Activated T-helper 2 cell treated with anti-CD3 and anti-CD28 coated beads, Interferon-gamma antibody, Interleukin-2, Interleukin-4, amounts not matched to agents 10 μg/mL and 5 μg/mL and 100 μg/mL, durations not matched to agents 14 hours and 24 hours and 36 hours (primary cell): ENCODE measurements at places on chromosomes 16 and 17. TPM values are rescaled to one million over a fixed set of nuclear protein-coding genes. Genes with fewer than 3 reads are reported as not detected.
A peak's percentile ranks its signal among the peaks of the same experiment; 100 is the strongest.

Gene CCL15
- total RNA-seq = not detected in 2 replicates

Gene HP
- total RNA-seq = not detected in 2 replicates

Gene TMC7
- total RNA-seq = not detected in 2 replicates

Gene CALB2
- not detected in 2 replicates for total RNA-seq

Gene CACNG1
- not detected in 2 replicates for total RNA-seq

Gene HOXB1
- not detected in 2 replicates for total RNA-seq

Gene C16orf96
- total RNA-seq = 0.05 TPM in 1 of 2 replicates, not detected in the other

Gene B9D1
- 6.7 TPM in 2 replicates for total RNA-seq

- no peak for DNase-seq
These were observed 64.9 kb downstream of the ARHGAP17 start for GRCh38 chr16:24950275-24950674.

DNA sequence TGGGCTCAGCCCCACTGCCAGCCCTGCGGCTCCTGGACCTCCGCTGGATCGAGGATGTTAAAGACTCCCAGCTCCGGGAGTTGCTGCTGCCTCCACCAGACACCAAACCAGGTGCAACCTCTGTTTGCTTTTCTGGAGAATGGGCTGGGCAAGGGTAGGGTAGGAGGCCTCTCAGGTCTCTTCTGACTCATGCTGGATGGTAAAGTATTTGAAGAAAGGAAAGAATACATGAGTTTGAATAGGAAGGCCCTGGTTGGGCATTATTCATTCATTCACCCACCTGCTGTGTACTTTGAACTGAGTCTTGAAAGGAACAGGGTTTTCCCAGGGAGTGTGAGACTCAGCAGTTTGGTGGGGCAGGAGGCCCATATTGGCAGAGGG, 6.5 kb upstream of the ORAI3 start:
- DNase-seq = no peak

DNA sequence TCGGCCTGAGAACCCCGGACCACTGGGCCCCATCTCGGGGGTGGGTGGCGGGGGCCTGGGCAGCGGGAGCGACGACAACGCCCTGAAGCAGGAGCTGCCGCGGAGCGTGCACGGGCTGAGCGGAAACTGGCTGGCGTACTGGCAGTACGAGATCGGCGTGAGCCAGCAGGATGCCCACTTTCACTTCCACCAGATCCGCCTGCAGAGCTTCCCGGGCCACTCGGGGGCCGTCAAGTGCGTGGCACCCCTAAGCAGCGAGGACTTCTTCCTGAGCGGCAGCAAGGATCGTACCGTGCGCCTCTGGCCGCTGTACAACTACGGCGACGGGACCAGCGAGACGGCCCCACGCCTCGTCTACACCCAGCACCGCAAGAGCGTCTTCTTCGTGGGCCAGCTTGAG, 8.9 kb upstream of the SERPINF2 start:
- no peak for DNase-seq

DNA sequence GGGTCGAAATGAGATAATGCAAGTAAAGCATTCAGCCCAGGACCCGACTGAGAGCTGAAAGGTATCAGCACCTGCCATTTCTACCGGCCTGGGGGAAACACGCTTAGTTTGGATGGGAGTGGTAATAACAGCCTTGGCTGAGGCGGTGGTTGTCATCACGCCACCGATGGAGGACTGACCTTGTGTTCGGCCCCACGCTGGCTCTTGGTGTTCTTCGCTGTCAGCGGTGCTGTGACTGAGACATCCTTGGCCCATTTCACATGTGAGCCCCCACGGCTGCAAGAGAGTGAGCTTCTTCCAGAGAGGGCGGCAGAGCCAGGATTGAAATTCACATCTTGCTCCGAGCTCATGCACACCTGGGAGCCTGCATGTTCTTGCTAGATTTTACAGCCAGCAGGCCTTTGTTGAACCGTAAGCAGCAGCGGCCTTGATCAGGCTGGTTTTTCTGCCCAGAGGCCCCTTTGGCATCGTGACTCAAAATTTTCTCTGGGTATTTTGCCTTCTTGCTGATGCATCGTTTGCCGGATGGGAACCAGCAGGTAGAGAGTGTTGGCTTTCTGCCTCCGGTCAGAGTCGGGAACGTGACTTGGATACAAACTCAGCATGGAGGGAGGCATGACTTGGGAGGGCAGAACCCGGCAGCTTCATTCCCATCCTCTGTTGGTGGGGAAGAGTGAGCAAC, 341.5 kb downstream of the SNX29 start:
- no peak for DNase-seq

GRCh38 chr16:10897134-10897533, 20.1 kb downstream of the CIITA start:
- DNase-seq = no peak

DNA sequence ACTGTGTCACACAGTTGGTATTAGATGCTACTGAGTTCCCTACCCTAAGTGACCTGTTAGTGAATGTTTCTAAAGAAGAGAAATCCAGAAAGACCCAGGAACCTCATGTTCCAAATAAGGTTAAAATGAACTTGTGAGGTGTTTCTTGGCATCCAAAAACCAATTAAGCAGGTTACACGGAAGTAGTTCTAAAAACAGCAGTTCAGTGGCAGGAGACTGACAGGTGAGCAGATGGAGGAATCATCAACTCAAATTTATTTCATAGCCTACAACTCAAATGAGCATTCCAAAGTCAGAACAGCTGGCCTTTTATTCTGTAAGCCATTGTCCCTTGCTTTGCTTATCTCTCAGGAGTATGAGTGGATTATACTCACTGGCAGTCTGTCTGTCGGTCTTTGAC, 188.3 kb downstream of the IRX3 start:
- DNase-seq = no peak

GRCh38 chr16:66525396-66526180, 24.3 kb downstream of the TK2 start:
- no peak for DNase-seq

- no peak for DNase-seq
These were observed 401.5 kb downstream of the SLC39A11 start for GRCh38 chr17:72691017-72691416.

GRCh38 chr16:82011199-82011641, at the start of gene SDR42E1:
Gene SDR42E1 (minus strand): TSS chr16:82011470. CDS start chr16:82000858, 10,612 bp downstream.
- peak; percentile 43 for DNase-seq

- DNase-seq = no peak
These were observed 67.7 kb downstream of the HLF start for GRCh38 chr17:55332296-55333041.

DNA sequence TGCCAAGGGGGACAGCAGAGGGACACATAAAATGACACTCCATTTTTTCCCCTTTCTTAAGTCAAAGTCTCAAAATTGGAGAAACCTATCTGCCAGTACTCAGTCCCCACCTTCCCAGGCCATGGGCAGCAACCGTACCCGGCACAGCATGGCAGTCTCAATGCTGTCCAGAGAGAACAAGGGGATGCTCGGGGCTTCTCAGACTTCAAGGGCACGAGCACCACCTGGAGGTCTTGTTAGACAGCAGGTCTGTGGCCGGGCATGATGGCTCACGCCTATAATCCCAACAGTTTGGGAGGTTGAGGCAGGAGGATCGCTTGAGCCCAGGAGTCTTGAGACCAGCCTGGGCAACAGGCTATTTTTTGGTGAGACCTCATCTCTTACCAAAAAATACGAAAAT, 3.2 kb downstream of the DNAH17 start:
- DNase-seq = no peak

GRCh38 chr17:65349916-65350315, 211.5 kb downstream of the AXIN2 start:
- no peak for DNase-seq

DNA sequence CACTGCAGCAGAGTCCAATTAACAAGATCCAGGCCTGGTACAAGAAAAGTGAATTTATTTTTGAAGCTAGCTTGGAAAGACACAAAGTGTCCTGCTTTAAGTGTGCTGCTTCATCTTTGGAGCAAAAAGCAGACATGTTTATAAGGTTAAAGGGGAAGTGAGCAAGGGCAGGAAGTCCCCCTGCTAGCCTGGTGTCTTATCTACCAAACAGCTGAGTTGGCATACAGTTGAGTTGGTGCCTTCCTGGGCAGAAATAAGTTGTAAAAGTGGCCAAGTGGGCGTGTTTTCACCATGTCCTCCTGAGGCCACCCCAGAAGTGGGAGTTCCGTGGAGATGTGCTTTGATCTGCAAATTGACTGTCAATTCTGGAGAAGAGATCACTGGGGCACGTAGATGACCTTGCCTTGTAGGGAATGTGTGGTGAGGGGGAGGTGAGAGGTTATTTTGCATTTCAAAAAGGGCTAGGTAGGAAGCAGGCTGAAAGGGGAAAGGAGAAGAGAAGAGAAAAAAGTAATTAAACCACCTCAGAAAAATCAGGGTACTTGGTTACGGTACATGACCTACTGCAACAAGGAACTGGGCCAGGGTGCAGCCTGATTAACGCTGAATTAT, 38.3 kb upstream of the HSBP1 start:
- DNase-seq = no peak

- DNase-seq = no peak
These were observed 264.5 kb downstream of the NTN1 start for GRCh38 chr17:9285602-9286427.

GRCh38 chr16:3042376-3042775, 4.0 kb upstream of the MMP25 start:
- no peak for DNase-seq

DNA sequence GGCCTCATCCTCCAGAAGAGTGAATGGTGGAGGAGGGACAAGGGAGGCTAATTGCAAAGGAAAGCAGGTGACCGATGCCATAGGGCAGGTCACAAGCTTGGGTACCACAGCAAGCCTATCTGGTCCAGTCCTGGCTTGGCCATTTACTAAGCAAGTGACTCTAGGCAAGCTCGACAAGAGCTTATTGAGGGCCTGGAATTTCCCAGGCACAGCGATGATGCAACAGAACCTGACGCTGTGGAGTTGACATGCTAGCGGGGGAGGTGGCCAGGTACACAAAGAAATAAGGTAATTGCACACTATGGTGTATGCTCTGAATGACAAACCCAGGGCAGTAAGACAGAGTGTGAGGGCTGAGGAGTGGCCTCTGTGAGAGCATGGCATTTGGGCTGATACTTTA, 98.5 kb downstream of the PGS1 start:
- DNase-seq = no peak

- DNase-seq = no peak
These were observed at the start of gene PRCD for GRCh38 chr17:76539631-76540271. Gene PRCD (plus strand): TSS chr17:76540044. CDS start chr17:76540142, 98 bp downstream.

- DNase-seq = no peak
These were observed 169.0 kb upstream of the SDK2 start for GRCh38 chr17:73813201-73813600.

DNA sequence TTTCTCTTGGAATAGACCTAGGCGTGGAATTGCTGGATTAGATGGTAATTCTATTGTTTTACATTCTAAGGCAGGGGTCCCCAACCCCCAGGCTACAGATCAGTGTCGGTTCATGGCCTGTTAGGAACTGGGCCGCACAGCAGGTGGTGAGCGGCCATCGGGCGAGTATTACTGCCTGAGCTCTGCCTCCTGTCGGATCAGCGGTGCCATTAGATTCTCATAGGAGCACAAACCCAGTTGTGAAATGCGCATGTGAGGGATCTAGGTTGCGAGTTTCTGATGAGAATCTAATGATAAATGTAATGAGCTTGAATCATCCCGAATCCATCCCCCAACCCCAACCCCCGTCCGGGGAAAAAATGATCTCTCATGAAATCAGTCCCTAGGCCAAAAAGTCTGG, 23.0 kb downstream of the NLRC5 start:
- no peak for DNase-seq

DNA sequence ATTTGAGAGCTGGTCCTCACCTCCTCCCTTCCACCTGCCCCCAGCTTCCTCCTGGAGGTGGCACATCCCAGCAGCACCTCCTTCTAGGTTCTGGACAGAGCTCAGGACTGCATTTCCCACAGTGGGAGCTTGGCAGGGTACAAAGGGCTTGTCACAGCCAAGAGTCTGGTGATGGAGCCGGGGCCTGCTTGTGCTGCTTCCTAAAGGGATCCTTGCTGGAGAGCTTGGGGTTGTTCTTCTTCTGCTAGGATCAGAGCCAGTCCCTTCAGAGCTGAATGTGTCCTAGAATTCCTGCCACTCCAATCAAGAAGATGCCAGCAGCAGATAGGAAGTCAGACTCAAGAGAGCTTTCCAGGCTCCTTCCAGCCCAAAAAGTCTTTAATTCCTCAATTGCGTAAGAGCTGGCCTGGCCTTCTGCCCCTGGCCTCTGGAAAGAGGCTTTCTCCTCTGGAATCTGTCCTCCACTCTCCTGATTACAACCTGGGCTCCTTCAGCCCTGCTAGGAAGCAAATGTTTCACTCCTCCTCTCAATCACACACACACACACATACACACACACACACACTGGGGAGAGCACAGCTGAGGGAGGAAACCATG, 4.4 kb downstream of the CD300E start:
- no peak for DNase-seq

DNA sequence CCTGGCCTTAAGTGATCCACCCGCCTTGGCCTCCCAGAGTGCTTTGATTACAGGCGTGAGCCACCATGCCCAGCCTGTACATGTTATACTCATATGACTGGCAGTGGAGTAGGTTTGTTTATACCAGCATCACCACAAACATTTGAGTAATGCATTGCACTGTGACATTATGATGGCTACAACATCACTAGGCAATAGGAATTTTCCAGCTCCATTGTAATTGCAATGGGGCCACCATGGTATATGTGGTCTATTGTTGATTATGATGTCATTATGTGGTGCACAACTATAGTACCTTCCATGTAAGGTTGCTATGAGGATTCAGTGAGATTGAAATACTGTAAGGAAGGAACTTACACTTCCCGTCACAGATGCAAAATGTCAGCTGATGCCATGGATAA, 168.9 kb downstream of the COPRS start:
- DNase-seq = no peak

- DNase-seq = no peak
These were observed 31.7 kb downstream of the CDH1 start for GRCh38 chr16:68768771-68769170.

DNA sequence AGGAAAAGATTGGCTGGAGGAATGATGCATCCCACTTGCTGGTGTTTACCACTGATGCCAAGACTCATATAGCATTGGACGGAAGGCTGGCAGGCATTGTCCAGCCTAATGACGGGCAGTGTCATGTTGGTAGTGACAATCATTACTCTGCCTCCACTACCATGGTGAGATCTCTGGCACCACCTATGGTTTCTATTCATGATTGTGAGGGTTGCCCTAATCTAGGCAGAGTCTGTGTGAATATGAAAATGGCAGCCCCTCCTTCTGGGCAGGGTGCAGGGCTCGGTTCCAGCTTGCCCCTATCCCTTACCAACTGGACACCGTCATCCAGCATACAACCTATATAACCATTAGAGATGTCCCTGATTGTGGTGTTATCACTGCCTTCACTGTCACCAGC, 33.4 kb downstream of the ITGB3 start:
- DNase-seq = no peak
